ENCODE measurements at places on chromosomes 3 and 15. TPM values are rescaled to one million over a fixed set of nuclear protein-coding genes. Genes with fewer than 3 reads are reported as not detected.
A peak's percentile ranks its signal among the peaks of the same experiment; 100 is the strongest.

GRCh38 chr3:136414476-136414875 is 164.3 kb downstream of the PCCB start:
- no peak for DNase-seq

- DNase-seq = peak; percentile 16
These were observed 22.0 kb downstream of the GASK1A start for GRCh38 chr3:43001094-43001553.

- DNase-seq = no peak
These were observed 39.5 kb downstream of the TIGIT start for GRCh38 chr3:114333180-114333922.

DNA sequence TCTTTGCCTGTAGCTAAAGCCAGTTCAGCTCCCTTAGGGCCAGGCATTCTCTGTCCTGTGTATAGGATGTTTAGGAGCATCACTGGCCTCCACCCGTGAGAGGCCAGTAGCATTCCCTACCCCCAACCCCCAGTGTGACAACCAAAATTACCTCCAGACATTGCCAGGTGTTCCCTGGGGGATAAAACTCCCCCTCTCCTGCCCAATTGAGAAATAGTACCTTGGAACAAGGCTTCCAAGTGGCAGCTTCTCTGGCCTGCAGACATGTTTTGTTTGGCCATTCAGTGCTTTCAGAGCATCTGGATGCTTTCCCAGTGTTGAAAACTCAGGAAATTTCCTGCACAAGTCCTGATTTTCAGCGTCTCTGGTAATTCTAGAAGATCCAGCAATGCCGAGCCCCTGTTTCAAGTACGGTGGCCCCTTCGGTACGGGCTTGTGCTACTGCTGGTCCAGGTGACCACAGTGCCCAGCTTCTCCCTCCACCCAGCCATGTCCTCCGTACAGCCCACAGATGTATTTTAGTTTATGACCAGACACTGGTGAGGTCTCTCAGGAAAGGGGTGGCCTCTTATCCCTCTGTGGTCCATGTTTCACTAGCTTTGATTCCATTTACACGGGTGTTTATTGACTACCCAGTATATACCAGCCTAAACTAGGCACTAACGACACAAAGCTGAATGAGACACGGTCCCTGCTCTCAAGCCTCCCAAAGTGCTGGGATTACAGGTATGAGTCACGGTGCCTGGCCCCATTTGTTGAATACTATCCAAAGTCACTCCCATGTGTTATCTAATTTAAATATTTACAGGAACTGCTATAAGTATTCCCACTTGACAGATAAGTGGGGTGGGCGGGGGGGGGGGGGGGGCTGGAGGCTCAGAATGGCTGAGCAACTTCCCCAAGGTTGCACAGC is 125.4 kb upstream of the RAD18 start:
- peak; percentile 19 for DNase-seq

GRCh38 chr3:50248387-50248786 is 12.4 kb downstream of the GNAI2 start:
- no peak for DNase-seq

DNA sequence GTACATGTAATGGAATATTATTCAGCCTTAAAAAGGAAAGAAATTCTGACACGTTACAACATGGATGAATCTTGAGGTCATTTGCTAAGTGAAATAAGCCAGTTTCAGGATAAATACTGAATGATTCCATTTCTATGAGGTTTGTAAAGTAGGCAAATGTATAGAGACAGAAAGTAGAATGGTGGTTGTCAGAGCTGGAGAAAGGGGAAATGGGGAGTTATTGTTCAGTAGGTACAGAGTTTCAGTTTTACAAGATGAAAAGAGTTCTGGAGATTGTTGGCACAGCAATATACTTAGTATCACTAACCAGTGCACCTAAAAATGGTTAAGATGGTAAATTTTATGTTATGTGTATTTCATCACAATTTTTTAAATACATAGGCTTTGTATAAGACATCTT is 60.6 kb downstream of the USP8 start:
- DNase-seq = no peak

- no peak for DNase-seq
These were observed 56.8 kb downstream of the LYZL4 start for GRCh38 chr3:42353631-42354030.

DNA sequence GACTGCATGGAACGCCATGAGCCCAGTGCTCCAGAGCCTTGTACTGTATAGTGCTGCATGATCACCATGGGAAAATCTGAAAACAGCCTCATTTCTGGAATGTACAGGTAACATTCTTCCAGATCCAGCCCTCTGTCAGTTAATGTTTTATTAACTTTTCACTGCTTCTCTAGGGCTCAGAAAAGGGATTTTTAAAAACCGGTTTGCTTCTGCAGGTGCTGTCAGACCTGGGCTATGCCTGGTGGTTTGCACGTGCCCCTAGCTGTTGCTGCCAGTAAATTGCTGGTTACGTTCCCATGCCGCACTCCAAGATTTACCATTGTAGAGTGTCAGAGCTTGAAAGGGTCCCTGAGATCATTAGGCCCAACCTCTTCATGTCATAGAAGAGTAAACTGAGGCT is 9.0 kb downstream of the SNAPC5 start:
- no peak for DNase-seq

DNA sequence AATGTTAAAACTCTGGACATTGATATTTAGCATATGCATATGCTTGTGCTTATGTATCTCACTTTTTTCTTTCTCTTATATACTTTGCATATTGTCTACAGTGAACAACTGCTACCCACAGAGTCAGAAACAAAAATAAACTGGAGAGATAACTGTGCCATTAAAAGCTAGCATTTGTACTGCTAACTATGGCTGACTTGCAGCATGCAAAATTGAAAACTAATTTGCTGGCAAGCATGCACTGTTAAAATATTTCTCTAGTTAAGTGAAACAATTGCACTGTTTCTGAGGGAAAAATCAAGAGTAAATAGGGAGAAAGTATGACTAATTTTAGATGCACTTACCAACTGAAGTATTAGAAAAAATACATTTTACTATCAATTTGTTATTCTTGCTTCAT is 177.8 kb downstream of the CBLB start:
- DNase-seq = no peak

GRCh38 chr3:1962396-1963088 is 136.1 kb upstream of the CNTN4 start:
- DNase-seq = no peak

KCNMB3 gene
- polyA plus RNA-seq = 0.67 TPM

SPESP1 gene
- polyA plus RNA-seq = 12.8 TPM
